Activated T-cell treated with anti-CD3 and anti-CD28 coated beads, Interleukin-2, amount 50 U/mL, for 24 hours (primary cell): ENCODE measurements at places on chromosomes 4 and X.

GRCh38 chr4:121551271-121551670 is 145.5 kb downstream of the ANXA5 start:
- H3K36me3 ChIP-seq = no peaks in the 10 kb centered on the region
- H3K27ac ChIP-seq = no peak overlapping the region
- peaks cover 15% of the 10 kb centered on the region for H3K27me3 ChIP-seq

DNA sequence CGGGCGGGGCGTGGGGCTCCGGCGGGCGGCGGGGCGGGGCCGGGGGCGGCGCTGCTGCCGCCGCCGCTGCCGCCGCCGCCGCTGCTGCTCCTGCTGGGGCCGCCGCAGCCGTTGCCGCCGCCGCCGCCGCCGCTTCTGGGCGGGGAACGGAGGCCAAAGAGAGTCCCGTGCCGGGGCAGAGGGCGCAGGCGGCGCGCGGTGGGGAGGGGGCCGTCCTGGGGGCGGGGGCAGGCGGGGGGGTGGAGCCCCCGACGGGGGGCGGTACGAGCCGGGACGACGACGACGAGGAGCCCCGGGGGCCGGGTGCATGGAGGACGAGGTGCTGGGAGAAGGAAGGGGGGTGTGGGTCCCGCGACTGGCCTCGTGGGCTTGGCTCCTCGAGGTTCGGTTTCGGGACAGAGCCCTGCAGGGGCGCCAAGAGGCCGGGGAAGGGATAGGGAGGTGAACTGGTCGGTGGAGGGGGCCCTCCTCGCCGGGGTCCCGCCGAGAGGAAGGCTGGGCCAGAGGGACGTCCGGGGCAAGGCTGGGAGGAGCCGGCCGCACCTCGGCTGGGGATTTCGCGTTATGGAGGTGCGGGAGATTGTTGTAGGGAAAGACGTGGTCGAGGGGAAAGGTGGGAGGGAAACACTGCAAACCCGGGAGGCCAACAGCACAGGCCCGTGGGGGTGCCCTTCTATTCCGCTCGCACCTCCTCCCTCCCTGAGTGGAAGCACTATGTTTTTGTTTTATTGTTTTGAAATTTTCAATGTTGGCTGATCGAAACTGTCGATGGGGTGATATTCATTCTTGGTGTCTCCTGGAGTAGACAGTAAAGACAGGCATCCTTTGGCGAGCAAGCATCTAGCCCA is 1.9 kb downstream of the BCORL1 start:
- peaks cover 19% of the 10 kb centered on the region for H3K4me1 ChIP-seq
- peaks cover 5% of the 10 kb centered on the region for H3K27me3 ChIP-seq
- DNase-seq = peak; percentile 55
- H3K27ac ChIP-seq = peak overlapping the region; percentile 37
- peak overlapping the region; percentile 76 for H3K4me3 ChIP-seq

GRCh38 chr4:119794113-119794512 is 165.5 kb upstream of the PDE5A start:
- no peaks in the 10 kb centered on the region for H3K27me3 ChIP-seq
- H3K36me3 ChIP-seq = no peaks in the 10 kb centered on the region
- DNase-seq = no peak
- H3K27ac ChIP-seq = no peak overlapping the region
- H3K4me3 ChIP-seq = no peak overlapping the region

GRCh38 chr4:24369507-24370029 is 214.8 kb downstream of the DHX15 start:
- H3K4me3 ChIP-seq = no peak overlapping the region
- peaks cover 12% of the 10 kb centered on the region for H3K27me3 ChIP-seq
- DNase-seq = no peak

- no peak overlapping the region for H3K4me3 ChIP-seq
- H3K27me3 ChIP-seq = no peaks in the 10 kb centered on the region
- no peaks in the 10 kb centered on the region for H3K36me3 ChIP-seq
- no peak for DNase-seq
- H3K27ac ChIP-seq = no peak overlapping the region
Observed at GRCh38 chr4:177728361-177729152, 286.3 kb upstream of the AGA start.

DNA sequence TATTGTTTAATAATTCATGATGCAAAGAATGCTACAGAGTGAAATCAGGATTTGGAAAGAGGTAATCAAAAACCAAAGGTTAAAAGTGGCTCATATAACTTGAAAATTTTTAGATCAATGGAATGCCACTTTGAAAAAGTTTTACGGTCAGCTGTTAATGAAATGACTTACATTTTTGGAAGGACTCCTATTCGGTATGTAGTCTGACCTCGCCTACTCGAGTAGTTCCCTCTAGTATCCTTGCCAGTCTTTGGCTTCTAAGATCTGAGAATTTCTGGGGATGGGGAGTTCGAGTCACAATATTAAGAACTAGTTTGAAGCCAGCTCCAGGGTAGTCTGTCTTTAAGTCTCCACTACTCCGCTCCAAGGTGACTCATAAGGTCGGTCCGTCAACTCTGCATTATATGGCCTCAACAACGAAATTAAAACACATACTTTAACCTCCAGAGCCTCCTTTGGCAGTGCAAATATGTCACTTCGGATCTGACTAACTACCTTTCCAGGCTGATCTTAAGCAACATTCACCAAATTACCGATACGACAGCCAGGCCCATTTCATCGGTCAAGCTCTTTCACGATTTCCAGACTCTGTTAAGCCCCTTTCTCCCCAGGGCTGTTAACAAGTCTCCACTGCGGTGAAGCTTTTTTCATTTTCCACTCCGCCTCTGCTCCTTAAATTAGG is 733 bp upstream of the NAA15 start:
- H3K27ac ChIP-seq = peak overlapping the region; percentile 100
- H3K4me1 ChIP-seq = peaks cover 61% of the 10 kb centered on the region
- peak overlapping the region; percentile 99 for H3K4me3 ChIP-seq
- DNase-seq = no peak

GRCh38 chrX:44267116-44267515 is 76.4 kb downstream of the EFHC2 start:
- H3K4me3 ChIP-seq = no peak overlapping the region
- H3K4me1 ChIP-seq = peaks cover 27% of the 10 kb centered on the region
- H3K27ac ChIP-seq = no peak overlapping the region
- no peaks in the 10 kb centered on the region for H3K36me3 ChIP-seq

GRCh38 chr4:75653845-75654503 is 19.2 kb downstream of the G3BP2 start:
- no peaks in the 10 kb centered on the region for H3K27me3 ChIP-seq
- H3K4me3 ChIP-seq = no peak overlapping the region
- H3K27ac ChIP-seq = peak overlapping the region; percentile 83
- H3K4me1 ChIP-seq = peaks cover 62% of the 10 kb centered on the region
- no peak for DNase-seq

- H3K4me1 ChIP-seq = peaks cover 44% of the 10 kb centered on the region
- H3K4me3 ChIP-seq = peak overlapping the region; percentile 63
- H3K27me3 ChIP-seq = no peaks in the 10 kb centered on the region
- H3K27ac ChIP-seq = peak overlapping the region; percentile 93
- no peak for DNase-seq
Observed at GRCh38 chr4:15757054-15757453, 21.1 kb upstream of the CD38 start.

GRCh38 chrX:39749728-39750127 is 348.0 kb downstream of the BCOR start:
- peaks cover 6% of the 10 kb centered on the region for H3K4me1 ChIP-seq
- DNase-seq = no peak
- no peaks in the 10 kb centered on the region for H3K36me3 ChIP-seq
- H3K27ac ChIP-seq = no peak overlapping the region
- H3K27me3 ChIP-seq = peaks cover 18% of the 10 kb centered on the region
- no peak overlapping the region for H3K4me3 ChIP-seq

DNA sequence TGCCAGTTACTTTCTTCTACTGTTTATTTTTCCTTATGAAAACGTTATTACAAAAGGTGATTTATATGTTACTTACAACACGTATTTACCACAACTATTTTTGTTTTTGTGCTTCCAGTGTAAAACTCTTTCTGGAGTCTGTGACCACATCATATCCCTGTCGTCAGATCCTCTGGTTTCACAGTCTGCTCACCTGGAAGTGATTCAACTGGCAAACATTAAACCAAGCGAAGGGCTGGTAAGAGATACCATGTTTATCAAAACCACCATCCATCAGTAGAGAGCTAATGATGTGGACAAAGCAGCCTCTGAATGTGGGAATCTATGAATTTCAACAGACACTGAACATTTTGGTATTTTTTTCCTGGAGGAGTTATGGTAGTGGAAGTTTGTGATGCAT is 116.1 kb downstream of the CNKSR2 start:
- peaks cover 7% of the 10 kb centered on the region for H3K27me3 ChIP-seq
- no peak overlapping the region for H3K27ac ChIP-seq
- peaks cover 3% of the 10 kb centered on the region for H3K36me3 ChIP-seq
- H3K4me1 ChIP-seq = no peaks in the 10 kb centered on the region

DNA sequence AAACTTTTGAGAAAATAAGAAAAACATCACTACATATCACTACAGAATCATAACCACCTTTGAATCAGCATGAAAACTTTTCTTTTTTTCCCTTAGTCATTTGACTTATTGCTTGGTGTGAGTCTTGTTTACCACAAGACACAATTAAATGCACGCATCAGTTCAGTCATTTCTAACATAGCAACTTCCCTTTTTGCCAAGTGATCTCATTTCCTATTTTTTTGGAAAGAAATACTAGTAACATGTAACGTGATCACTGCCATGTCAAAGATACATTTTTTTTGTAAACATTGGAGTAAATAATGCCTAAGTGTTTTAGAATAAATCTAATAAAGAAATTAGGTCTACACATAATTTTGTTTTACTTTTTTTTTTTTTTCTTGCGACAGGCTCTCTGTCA is 5.1 kb upstream of the CXCL8 start:
- no peaks in the 10 kb centered on the region for H3K36me3 ChIP-seq
- no peak overlapping the region for H3K4me3 ChIP-seq
- no peak for DNase-seq
- peaks cover 2% of the 10 kb centered on the region for H3K4me1 ChIP-seq
- H3K27ac ChIP-seq = no peak overlapping the region
